HEK293T (cell line): ENCODE measurements at places on chromosomes 1 and 21.

DNA sequence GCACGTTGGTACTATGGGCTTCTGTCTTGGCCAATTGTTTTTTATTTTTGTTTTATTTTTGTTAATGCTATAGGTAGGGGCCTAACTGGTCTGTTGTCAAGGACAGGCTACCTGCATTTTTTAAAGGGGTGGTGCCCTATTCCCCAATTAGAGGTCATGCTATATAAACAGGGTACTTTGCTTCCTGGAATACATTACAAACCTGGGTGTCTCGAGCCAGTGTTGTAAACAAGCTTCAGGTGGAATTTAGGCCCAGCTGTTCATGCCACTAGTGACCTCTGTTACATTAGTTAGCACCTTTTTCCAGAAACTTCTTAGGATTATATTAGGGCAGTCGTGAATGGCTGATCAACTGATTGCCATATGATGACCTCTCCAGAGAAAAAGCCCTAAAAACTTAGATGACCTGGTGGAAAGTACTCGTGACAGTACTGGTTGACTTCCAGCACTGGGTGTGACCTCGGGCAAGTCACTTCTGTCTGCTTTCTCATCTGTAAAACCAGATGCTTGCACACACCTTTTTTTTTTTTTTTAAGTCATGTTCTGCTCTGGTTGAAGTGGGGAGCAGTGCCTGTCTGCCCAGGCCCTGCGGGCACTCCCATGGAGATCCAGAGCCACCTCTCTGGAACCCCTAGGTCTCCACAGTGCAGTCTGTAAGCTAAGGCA lies 46.5 kb downstream of the ELK4 start:
- no peak for DNase-seq

DNA sequence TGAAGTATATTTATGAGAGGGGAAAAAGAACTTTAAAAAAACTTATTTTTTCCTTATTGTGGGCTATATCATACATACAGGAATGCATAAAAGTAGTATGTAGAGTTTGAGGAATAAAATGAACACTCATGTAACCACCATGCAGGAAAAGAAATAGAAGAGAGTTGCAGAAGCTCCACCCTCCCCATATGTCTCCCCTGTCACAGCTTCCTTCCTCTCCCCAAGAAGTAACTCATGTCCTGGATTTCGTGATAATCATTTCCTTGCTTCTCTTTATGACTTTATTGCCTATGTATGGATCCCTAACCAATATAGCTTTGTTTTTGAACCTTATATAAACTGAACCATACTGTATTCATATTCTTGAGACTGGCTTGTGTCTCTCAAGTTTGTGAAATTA lies 126.4 kb downstream of the ZZZ3 start:
- DNase-seq = no peak

DNA sequence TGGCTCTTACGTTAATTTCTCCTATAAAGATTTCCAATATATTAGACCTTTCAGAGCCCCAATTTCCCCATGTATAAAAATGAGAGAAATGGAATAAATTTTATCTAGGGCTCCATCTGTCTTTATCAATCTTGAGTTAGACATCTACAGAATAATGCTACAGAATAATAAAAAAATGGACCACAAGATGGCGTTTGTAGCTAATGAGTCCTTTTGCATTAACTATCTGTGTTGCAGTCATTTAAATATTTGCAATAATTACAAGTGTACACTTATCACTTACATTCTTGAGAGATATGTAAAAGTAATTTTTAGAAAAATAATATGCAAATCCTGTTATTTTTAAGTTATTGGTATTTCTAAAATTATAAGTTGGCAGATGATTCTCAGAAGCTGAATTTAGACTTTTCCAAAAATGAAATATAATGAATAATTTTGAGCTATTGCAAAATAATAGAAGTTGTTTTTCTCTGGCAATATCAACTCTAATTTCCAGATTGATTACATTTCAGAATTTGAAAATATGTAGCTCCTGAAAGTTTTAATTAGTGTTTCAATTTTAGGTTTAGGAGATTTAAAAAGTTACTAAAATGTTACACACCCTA lies 87.7 kb downstream of the SNX7 start:
- DNase-seq = no peak

GRCh38 chr1:14822493-14822892 lies 224.0 kb downstream of the KAZN start:
- no peak for DNase-seq

GRCh38 chr1:205028924-205029323 lies 14.1 kb upstream of the CNTN2 start:
- no peak for DNase-seq

DNA sequence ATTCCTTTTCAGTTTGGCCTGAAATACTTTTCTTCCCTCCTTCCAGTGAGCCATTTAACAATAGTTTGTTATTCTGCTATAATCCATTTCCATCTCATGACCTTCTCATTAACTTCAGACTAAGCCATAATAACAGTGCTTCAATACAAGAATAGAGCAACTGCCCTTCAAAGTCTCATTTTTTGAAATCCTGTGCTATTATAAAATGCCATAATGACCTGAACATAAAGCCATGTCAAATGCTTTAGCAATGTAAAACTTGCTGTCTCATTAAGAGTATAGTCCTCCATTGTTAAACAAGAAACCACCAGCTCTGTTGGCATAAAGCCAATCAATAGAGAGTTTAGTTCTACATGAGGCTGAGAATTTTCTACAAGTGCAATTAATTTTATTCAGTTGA lies 9.6 kb upstream of the PIGK start:
- DNase-seq = no peak

- no peak for DNase-seq
Observed at GRCh38 chr1:97097404-97097925, 375.9 kb downstream of the PTBP2 start.

GRCh38 chr1:184037849-184038591 lies 492 bp upstream of the COLGALT2 start:
- DNase-seq = no peak

DNA sequence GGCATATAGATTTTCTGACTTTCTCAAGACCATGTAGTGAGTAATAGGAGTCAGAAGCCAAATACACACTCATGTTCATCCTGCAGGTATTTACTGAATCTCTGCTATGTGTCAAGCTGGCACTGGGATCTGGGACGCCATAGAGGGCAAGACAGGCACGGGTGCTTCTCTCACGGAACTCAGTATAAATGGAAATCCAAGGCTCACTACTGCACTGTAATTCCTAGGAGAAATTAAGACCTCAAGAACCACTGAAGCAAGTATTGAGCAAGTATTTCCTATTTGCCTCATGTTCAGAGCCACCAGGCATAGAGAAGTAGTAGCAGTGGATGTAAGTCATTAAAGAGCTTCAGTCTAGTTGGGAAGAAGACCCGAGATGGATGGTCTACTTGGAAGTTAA lies 38.9 kb downstream of the EIF2D start:
- DNase-seq = no peak

GRCh38 chr1:165632152-165632469 lies 1.1 kb downstream of the MGST3 start:
- DNase-seq = no peak

- no peak for DNase-seq
Observed at GRCh38 chr1:101587741-101588140, 350.9 kb downstream of the S1PR1 start.

DNA sequence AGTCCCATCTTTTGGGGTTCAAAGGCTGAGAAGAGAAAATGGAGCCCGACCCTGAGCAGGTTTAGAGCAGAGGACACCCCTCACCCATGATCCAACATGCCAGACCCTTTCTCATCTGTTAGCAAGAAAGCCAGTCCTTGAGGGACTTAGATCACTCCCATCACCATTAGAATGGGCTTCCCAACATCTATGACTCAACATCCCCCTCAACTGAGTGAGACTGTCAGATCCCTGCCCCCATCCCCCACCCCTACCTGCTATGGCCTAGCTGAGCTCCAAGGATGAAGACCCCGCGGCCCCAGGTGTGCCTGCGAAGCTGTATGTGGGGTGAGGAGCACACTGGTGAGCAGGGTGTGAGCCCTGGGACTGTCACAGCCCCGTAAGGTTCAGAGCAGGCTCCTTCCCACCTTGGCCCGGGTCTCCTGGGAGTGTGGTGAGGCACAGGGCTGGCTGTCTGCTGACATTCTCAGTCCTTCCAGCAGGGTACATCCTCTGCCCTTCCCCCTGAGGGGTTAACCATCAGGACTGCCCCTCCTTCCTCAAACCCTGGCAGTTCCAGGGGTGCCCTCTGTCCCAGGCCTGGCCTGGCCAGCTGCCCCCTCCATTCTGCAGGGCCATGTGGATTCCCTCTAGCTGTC lies 21.4 kb upstream of the BLACAT1 start:
- no peak for DNase-seq

- DNase-seq = no peak
Observed at GRCh38 chr21:27425172-27425571, 458.3 kb upstream of the ADAMTS5 start.

DNA sequence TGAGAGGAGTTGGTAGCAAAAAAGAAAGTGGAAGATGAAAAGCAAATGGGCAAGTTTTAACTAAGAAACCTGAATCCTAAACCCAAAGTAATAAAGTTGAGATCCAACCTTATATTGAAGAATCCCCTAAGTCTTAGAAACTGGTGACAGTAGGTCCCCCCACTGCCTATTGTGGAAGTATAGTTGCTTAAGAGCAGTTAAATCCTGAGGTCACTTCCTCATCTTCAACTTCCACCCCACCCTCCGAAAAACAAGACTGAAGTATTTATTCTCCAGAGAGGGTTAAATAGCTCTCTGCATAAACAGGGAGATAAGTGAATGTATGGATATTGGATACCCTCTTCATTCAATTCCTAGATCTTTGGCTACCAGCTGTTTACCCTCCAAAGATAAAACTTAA lies 3.3 kb upstream of the DSTYK start:
- no peak for DNase-seq

DNA sequence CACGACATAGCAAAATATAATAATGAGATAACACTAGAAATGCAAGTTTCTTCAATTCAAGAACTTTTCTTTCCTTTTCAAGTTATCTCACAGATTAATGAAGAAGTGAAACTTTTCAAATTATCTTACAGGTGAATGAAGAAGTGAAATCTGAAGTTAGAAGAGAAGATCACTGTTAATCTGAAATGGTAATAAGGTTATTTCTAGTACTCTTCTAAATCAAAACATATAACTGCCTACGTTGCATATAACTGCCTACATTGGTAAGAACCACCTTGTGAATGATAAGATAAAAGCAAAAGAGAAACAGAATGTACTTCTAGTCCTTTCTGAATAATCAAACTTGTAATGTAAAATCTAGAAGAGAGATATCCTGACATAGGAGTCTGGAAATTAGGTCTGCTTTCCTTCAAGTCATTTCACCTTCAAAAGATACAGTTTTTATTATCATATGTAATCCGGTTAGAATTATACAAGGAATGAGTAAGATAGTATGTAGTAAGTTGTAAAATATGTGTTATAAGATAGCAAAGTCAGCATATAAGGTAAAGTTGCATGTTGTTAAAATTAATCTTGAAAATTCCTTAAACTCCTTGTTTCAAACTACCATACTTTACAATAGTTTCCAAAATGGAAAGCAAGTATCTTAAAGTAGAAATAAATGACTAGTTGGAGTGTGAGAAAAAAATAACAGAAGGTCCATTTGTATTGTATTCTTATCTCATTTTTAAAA lies 522.4 kb upstream of the ZRANB2 start:
- DNase-seq = no peak

- no peak for DNase-seq
Observed at GRCh38 chr1:51666478-51666877, 49.6 kb downstream of the OSBPL9 start.

- no peak for DNase-seq
Observed at GRCh38 chr1:111775966-111776365, 20.3 kb downstream of the DDX20 start.

GRCh38 chr1:9062021-9062471 lies 7.4 kb downstream of the SLC2A5 start:
- DNase-seq = no peak

GRCh38 chr1:93615582-93616150 lies 66.0 kb downstream of the BCAR3 start:
- DNase-seq = no peak

GRCh38 chr1:10068605-10069294 lies 36.0 kb downstream of the UBE4B start:
- DNase-seq = no peak

DNA sequence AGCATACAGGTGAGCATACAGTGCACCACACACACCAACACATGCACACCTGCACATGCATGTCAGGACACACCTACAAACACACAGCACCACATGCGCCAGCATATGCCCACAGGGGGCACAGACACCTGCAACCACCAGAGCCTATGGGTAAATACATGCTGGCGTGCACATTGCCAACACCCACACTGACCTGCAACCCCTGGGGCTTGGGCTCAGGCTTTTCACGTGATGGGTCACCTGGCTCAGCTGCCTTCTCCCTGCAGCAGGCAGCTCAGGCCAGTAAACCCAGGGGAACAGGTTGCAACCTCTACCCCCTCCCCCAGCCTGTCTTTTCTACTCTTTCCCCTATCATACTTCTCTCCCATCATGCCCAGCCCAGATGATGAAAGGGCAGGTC lies 8.1 kb downstream of the CD247 start:
- no peak for DNase-seq

DNA sequence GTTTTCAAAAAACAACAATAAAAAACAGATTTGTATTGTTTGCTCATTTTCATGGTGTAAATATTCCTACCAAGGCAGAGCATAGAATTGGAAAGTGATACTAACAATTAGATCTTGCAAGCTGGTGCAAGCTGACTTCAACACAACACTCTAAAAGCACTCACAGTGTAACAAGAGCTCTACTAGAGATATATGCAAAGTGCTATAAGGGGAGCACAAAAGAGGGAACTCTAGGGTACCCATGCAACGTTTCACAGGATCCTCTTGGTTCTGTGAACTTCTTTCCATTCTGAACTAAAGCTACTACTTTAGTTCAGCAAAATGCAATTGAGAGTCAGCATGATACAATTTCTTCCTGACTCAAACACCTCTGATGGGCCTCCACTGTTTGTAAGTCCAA lies 78.3 kb downstream of the ATP1B1 start:
- DNase-seq = no peak

DNA sequence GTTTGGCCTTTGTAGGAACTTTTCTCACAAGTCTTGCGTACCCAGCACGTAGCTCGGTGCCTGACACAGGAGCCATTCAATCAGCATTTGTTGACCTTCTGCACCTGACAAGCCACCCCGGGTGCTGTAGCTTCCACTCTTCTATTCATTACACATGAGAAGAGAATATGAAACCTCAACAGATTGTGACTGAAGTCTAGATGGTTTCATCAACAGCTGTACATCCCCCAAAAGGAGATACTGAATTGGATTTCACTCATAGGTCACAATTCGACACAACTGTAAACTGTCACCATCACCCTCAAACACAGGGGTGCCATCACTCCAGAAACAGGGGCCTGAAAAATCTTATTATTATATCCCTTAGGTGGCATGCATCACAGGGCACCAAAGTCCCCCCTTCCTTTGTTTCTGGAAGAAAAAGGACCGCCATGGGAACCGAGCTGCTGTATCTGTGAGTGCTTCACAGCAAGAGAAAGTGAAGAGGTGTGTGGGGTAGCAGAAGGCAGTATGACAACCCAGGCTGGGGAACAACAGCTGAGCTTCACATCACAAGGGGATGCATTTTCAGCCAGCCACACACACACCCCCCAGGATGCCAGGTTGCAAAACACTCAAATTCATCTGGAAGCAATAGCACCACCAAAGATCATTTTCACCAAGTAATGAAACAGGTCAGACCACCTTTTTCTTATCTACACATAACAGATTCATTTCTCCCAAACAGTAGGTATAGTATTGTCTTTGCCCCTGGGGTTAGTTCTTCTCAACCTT lies 225.7 kb downstream of the TOMM20 start:
- no peak for DNase-seq

- no peak for DNase-seq
Observed at GRCh38 chr1:166302989-166303758, 136.4 kb upstream of the FAM78B start.

GRCh38 chr1:210262897-210263272 lies 30.3 kb downstream of the SERTAD4 start:
- no peak for DNase-seq
